CD8-positive, alpha-beta memory T cell (primary cell): ENCODE measurements at places on chromosomes 12 and 14.

DNA sequence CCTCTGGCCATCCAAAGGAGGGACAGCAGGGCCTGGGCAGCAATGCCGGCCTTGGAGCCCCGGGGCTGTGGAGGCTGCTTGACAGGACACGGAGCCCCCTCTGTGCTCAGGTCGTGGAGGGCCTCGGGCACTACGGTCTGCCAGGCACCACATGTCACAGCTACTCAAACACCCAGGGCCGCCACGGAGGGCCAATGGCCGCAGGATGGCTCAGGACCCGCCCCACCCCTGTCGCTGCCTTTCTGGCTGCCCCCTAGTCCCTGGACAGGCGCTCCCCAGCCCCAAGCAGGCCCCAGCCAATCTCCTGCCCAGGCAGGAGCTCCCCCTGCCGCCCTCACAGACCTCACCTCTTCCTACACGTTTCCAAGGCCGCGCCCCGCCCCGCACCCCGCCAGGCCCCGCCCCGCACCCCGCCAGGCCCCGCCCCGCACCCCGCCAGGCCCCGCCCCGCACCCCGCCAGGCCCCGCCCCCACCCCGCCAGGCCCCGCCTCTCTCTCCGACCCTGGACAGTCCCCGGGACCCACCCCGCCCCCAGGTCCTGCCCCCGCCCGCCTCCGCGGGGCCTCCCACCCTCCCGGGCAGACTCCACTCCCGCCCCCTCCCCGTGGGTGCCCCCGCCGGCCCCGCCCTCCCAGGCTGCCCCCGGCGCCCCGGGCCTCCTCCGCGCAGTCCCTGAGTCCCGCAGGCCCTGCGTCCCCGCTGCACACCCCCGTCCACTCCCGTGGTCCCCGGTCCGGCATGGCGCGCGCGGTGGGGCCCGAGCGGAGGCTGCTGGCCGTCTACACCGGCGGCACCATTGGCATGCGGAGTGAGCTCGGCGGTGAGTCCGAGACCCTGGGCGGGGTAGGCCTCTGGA lies at the start of gene ASPG:
Gene ASPG, plus strand, starts transcription at position 669 of the 857 bp plus-strand sequence. Its CDS starts 71 bp downstream, at position 740.
- no peak for DNase-seq

DNA sequence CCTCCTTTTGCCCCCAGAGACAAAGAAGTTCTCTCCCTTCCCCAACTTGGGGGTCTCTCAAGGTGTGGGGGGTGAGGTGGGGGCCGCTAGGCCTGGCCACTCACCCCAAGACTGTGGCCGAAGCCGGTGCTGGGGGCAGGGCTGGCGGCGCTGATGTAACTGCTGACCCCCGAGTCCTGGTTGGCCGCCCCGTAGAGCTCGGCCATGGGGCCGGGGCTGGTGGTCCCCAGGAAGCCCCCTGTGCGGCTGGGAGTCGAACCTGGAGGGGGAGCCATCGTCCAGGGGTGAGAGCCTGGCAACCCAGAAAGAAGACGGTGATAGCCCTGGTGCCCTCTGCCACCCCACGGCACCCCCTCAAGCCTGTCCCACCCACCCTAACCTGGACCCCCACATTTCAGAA lies 18.5 kb upstream of the PLA2G1B start:
- peak; percentile 27 for DNase-seq

GRCh38 chr12:53053218-53054111 lies 3.6 kb downstream of the TNS2 start:
- peak; percentile 44 for DNase-seq

DNA sequence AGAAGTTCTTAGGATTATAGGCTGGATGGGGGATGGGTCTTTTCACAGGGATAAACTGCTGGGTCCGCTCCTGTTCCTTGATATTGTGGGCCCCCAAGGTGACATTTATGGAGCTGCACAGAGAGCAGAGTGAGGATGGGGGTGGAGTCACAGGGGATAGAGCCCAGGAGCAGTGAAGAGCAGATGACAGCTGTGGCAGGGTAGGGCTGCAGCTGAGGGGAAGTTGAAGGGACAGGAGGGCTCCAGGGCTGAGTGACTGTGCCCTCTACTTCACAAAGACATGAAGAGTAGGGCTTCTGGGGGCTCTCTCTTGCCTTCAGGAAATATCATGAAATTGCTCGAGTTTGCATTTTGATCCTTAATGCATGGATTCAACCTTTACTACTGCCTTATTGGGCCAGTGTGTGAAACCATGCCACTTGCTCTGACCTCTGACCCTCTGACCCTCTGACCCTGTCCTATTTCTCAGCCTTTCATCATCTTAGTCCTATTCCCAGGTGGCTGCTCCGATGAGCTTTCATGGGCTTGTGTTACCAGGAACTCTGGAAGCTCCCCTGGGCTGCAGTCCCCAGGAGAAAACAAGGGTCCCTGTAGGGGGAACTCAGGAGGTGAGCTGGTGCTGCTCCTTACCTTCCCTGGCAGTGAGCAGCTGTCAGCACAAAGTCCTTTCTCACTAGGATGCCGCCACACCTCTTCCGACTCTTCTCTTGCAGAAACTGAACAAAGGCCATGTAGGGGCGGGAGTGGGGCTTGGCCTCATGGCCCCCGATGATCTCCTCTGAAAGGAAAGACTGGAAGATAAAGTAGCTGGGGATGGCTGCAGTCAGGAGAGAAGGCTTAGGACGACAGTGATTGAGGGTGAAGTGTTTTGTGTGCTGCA lies 1.6 kb downstream of the GZMH start:
- DNase-seq: no peak

GRCh38 chr12:76544601-76545261 lies 14.8 kb downstream of the OSBPL8 start:
- DNase-seq: no peak

DNA sequence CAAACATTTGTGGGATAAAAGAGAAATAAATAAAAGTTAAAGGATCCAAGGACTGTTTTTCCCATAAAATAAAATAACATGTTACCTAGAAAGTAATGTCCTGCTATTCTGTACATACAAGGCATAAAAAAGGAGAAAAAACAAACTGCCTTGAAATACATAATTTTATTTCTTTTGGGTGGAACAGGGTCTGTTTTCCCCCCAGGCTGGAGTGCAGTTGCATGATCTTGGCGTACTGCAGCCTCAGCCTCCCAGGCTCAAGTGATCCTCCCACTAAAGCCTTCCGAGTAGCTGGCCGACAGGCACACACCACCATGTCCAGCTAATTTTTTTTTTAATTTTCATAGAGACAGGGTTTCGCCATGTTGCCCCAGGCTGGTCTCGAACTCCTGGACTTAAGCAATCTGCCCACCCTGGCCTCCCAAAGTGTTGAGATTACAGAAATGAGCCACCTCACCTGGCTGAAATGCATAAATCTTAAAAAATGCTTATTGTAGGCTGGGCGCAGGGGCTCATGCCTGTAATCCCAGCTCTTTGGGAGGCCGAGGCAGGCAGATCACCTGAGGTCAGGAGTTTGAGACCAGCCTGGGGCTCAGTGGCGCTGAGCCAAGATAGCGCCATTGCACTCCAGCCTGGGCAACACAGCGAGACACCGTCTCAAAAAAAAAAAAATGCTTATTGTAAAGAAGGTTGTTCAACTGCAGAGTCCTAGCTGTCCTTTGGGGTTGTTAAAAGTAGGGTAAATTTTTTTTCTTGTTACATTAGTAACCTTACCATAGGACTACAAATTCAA lies 4.1 kb upstream of the TUBA1C start:
- no peak for DNase-seq

- DNase-seq: no peak
These were observed 1.4 kb upstream of the AKAP5 start for GRCh38 chr14:64463873-64464272.

- no peak for DNase-seq
These were observed 386.8 kb downstream of the BCAT1 start for GRCh38 chr12:24561882-24562770.

DNA sequence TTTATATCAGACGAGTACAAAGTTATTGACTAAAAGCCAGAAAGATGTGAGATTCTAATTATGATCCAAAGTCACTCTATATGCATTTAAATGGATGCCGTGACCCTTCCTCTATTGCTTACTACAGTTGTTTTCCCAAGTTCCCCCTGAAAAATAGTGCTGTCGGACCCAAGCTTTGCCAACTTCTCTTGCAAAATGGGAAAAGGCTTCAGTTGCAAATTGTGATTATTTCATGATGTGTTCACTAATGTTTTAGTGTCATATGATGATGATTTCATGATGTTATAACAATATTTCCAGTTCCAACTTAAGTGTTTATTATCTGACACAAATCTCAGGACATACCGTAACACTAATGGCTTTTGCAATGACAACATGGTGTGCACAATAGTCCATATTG lies 534.6 kb upstream of the ATP2B1 start:
- no peak for DNase-seq

DNA sequence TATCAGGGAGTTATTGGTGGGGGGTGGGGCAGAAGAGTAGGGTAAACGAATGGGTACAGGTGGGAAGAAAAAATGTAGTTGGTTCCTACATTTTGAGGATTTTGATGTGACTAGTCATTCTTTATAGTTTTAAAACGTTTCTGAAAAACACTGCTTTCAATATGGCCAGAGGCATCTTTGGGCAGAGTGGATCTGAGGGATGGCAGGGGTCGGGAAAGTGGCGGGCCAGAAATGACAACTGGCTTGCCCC lies 527 bp upstream of the ATP23 start:
- DNase-seq: no peak

DNA sequence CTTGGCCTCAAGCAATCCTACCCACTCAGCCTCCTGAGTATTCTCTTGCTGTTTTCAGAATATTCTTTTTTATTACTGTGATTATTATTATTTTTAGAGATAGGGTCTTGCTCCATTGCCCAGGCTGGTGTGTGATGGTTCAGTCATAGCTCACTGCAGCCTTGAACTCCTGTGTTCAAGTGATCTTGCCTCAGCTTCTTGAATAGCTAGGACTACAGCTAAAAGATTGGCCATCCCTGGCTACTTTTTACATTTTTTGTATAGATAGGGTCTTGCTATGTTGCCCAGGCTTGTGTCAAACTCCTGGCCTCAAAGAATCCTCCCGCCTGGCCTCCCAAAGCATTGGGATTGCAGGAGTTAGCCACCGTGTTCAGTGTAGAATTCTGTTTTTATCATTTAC lies 73.3 kb downstream of the ERC1 start:
- DNase-seq: no peak

GRCh38 chr14:71324767-71325272 lies 417.6 kb downstream of the PCNX1 start:
- DNase-seq: peak; percentile 58

DNA sequence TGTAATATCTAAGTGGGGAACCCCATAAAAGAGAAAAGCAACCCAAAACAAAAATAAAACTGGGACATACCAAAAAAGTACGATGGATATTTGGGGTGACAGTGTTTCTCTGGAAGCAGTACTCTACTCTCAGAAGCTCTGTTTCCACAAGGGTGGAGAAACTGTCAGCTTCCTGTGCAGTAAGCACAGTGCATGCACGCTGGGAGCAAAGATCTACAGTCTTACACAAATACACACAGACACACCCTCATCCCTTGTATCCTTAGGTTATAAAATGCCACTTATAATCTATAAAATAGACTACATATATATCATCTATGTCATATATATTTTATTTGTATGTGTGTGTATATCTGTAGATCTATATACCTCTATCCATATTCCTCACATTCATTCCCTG lies 225.8 kb upstream of the SOX5 start:
- DNase-seq: no peak

- no peak for DNase-seq
These were observed 188.3 kb upstream of the BCL2L14 start for GRCh38 chr12:11882301-11883019.

DNA sequence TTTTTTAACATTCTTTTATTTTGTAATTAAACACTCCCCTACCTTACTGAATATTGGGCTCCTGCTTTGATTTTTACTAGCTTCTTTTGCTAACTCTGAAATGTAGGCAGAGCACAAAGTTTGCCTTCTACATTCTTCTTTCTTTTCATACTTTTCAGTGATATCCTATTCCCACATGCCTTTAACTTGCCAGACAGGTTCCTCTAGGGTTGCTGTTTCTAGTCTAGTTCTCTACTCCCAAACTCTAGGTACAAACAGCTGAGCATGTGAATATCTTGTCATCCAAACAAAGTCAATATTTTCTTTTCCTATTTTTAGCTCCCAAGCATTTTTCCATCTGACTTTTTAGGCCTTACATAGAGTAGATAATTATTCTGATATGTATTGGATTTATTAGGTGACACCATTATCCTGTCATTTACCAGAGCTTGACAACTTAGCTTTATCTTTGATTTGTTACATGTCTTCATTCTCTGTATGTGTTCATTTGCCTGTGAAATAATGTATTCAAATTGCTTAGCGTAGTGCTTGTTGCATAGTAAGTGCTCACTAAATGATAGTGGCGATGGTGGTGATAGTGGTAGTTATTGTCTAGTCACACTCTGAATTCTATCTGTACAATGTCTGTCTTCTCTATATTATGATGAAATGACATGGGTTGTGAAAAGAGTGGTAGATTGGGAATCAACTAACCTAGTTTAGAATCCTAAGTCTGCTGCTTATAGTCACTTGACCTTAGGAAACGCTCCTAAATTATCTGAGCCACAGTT lies 73.6 kb upstream of the DNM1L start:
- DNase-seq: no peak

GRCh38 chr14:76219873-76220272 lies 68.2 kb downstream of the GPATCH2L start:
- no peak for DNase-seq

GRCh38 chr14:77529963-77530362 lies 31.3 kb upstream of the ISM2 start:
- DNase-seq: no peak

- DNase-seq: no peak
These were observed 321 bp upstream of the USP30 start for GRCh38 chr12:109052097-109052413.

DNA sequence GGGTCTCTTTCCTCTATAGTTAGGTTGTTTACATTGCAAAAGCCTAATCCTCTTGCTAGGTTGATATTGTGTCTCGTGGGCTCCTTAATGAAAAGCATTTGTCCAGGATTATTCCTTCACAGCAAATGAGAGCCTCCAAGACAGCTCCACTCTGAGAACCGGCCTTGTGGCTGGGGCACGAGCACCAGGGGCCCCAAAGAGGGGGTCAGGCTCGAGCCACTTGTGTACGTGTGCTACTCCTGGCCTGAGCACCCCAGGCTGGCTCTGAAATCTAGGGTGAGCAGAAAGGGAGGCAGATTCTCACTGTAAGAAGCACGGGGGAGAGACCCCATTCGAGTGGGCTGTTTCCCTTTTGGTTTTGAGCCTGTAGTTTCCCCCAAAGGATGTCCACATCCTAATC lies 45.0 kb upstream of the FZD10 start:
- DNase-seq: no peak

DNA sequence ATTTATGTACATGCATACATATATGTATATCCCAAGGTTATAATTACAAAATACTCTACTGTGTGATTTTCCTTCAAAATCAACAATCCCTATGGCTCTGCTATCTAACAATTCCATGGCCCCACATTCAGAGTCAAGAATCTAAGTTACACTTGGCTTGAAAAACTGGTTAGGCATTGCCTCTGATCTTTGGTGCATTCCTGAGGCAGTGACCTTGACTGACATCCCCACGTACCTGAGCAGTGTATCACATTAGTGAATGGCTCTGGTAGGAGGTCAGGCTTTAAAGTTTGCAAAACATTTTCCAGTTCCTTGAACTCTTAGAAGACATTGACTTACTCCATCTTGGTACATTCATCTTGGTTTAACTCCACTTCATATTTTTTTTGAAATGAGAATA lies 8.5 kb upstream of the STON2 start:
- no peak for DNase-seq
